GM04503 (cell line): ENCODE measurements at places on chromosomes 6 and 20.

- DNase-seq = no peak
Measured at GRCh38 chr20:17710379-17711266, 10.9 kb downstream of the BANF2 start.

DNA sequence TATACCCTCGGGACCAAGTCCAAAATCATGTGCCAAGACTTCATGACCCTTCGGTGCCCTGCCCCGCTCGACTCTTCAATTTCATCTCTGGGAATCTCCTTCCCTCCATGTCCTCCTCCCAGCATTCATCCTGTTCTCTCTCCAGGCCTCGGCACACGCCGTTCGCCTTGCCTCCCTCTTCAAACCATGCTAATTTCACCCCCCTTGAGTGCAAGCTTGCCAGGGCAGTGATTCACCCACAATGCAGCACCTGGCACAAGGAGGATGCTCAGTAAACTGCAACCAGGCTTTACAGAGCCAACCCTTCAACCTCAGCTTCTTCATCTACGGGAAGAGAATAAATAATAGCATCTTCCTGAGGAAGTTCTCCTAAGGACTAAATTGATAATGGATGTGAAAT, 4.1 kb downstream of the KCNS1 start:
- no peak for DNase-seq

DNA sequence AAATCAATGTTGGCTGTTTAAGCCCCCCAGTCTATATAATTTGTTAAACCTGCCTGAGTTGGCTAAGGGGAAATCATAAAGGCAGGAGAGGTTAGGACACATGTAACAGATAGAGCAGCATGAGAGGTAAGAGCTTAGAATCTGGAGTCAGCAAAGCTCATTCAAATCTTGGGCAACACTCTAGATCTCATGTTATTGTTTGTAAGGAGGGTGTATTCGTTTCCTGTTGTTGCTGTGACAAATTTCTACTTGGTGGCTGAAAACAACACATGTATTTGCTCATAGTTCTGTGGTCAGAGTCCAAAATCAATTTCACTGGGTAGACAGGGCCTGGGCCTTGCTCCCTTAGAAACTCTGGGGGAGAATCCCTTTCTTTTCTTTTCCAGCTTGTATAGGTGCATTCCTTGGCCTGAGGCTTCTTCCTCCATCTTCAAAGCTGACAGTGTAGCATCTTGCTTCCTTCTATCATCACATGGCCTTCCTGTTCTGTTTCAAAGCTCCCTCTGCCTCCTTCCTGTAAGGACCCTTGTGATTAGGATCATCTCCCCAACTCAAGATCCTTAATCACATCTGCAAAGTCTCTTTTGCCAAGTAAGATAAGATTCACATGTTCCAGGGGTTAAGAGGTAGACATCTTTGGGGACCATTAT, 4.4 kb downstream of the LY86 start:
- no peak for DNase-seq

DNA sequence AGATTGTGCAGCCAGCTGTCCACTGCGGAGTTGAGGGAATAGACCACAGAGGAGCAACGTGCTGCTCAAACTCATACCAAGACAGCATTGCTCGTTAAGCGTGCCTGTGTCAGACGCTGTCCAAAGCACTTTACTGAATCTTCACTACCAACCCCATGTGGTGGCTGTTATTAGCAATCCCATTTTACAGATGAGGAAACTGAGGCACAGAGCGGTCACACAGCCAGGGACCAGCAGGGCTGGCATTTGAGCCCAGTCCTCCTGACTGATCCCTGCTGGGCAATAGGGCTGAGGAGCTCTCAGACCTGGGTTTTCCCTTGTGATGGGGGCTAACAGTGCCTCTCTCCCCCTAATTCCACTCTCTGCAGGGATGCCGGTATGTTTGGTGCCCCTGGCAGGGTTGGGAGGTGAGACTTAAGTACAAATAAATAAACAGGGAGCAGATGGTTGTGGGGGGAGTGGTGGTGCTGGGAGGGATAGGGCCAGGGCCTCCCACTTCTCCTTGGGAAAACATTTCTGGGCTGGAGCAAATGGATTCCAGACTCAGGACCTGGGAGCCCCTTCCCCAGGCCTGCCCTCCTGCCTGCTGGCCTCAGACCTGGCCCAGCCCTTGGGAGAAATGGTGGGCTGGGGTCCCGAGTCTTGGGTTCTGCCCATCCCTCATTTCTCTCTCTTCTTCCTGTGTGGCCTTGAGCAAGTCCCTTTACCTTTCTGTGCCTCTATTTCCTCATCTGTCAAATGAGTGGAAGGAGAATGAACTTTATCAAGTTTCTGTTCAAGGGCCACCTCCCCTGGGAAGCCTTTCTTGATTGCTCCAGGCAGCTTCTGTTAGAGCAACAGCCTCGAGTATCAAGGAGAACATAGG, 17.7 kb downstream of the SRXN1 start:
- DNase-seq = no peak

- DNase-seq = no peak
Measured at GRCh38 chr20:37702403-37703034, 8.7 kb downstream of the CTNNBL1 start.

DNA sequence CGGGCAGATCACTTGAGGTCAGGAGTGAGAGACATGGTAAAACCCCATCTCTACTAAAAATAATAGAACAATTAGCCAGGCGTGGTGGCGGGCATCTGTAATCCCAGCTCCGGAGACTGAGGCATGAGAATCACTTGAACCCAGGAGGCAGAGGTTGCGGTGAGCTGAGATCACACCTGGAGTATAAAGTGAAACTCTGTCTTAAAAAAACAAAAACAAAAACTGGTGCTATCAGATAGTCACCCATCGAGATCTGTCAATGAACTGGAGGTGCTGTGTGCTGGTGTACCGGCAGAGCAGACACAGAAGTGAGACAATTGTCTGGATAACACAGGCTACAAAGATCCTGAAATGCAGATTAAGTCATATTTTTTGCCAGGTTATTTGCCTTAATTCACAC, 24.7 kb downstream of the CTCFL start:
- DNase-seq = no peak

DNA sequence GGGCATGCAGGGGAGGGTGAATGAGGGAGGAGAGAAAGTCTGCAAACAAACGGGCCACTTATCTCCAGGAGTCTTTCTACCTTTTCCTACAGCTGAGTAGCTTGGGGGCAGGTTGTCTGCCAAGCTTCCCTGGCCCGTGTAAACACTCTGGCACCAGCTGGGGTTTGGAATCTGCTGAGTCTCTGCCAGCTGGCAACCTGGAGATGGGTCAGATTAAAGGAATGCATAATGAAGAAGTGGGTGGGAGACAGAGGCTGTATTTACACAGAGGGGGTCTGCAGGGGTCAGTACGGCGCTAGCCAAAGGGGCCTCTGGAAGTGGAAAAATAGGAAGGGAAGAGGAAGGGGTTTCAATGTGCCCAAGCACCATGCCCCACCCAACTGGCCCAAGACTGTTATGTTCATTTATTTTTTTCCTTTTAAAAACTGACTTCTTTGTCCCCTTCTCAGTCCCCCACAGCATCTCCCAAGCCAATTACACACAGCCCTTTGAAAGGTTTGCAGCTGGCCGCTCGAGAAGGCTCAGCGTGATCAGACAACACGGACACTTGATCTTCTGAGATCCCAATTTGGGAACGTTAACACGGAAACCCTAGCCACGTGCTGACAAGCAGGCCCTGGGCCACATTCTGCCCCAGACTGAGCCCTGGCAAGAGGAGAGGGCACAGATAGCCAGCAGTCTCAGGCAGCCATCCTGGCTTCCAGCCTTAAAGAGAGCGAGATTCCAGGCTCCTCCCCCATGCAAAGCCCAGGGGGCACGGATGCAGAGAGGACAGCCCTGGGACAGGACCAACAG, 25.2 kb downstream of the TRAM2 start:
- no peak for DNase-seq

DNA sequence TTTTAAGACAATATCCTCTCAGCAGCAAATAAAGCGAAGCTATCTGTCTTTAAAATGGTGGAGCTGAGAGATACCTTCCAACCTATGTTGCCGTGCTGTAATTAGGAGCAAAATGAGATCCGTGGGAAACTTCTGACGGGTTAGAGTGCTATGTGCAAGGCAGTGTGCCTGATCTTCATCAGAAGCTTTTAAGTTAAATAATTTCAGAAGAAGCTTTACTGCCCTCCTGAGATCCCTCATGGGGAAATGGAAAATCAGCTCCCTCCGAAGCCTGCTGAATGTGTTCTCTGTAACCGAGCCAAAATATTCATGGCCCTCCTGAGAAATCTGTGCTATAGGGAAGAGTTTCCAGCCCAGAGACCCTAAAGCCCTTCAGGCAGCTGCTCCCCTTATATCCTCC, 43.7 kb upstream of the TBC1D7 start:
- no peak for DNase-seq

DNA sequence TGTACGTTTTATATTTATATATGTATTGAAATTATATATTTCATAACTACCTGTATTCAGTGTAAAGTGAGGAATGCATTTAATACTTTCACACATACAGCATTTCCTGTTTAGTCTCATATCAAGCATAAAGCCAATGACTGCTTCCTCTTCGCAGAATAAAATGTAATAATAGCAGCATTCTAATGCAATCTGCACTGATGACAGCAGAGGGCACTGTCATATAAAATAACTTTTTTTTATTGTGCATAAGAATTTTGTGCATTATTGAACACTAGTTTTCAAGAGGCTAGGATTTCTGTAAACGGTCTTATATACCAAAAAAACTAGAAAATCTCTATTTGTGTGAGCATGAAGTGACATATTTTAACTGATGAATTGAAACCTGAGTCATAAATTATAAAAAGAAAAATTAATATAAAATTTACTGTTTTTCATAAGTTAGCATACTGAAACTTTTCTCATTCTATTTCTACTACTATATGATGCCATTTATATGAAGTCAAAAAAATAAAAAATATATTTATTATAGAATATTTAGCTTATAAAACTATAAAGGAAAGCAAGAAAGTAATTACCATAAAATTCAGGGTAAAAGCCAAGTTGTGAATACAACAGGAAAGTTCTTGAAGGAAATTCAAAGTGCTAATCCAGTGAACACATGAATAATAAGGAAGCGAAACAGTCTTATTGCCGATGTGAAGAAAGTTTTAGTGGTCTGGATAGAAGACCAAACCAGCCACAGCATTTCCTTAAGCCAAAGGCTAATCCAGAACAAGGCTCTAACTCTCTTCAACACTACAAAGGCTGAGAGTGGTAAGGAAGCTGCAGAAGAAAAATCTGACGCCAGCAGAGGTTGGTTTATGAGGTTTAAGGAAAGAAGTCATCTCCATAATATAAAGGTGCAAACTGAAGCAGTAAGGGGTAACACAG, 36.3 kb downstream of the RNF146 start:
- DNase-seq = peak; percentile 6

DNA sequence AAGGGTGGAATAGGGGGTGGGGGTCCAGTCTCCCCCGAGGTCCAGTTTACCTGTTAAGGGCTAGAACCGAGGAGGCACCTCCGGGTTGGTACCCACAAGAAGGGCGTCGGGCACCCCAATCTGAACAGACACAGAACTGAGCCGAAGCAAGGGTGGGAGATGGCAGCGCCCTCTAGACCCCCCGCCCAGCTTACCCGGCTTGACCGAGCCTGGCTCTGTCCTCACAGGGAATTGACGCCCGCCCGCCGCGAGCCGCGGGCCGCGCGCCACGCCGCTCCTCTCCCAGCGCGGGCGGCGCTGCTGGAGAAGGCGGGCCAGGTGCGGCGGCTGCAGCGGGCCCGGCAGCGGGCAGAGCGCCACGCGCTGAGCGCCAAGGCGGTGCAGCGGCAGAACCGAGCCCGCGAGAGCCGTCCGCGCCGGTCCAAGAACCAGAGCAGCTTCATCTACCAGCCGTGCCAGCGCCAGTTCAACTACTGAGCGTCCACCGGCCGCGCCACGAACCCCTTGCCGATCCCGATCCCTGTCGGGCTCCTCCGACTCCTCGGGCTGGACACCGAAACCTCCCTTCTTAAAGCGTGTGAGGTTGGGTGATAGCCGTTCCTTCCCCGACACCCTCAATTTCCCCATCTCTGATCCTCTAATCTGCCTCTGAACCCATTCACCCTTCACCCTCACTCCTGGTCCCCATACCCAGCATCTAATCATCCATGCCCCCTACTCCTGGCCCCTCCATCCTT, 5.9 kb downstream of the TP53INP2 start:
- DNase-seq = no peak

DNA sequence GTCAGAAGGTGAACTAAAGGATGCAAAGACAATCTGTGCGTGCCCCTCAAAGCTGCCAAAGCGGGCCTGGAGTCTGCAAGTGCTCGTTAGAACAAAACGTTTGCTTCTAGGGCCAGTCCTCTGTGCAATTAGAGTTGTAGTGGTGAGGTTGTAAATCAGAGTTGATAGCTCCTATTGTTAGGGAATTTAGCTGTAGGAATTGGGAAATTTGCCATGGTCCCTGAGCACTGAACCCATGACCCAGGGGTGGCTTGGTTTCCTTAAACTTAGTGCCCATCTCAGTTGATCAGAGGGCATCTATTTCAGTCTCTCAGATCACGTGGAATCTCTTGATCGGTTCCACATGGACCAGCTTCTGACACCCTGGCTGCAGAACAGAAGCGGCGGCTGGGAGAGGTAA, 18.8 kb upstream of the RPS6KA2 start:
- no peak for DNase-seq

GRCh38 chr6:11089695-11090094, 3.9 kb upstream of the SMIM13 start:
- no peak for DNase-seq

DNA sequence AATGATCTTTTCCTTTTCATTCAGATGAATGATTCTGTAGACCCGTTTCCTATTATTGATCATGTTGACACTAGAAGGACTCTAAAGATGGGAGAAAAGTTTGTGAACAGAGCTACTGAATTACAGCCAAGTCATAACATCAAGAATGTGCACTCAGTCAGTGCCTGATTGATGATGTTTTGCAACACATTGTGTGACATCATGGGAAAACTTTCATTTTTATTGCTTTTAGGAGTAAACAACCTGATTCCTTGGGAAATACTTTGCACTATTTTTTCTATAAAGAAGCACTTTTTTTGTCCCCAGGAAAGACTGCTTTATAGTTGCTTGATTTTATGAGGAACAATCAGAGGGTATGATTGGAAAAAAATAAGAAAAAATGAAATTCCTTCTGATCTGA, 383.8 kb upstream of the JAG1 start:
- DNase-seq = peak; percentile 8

DNA sequence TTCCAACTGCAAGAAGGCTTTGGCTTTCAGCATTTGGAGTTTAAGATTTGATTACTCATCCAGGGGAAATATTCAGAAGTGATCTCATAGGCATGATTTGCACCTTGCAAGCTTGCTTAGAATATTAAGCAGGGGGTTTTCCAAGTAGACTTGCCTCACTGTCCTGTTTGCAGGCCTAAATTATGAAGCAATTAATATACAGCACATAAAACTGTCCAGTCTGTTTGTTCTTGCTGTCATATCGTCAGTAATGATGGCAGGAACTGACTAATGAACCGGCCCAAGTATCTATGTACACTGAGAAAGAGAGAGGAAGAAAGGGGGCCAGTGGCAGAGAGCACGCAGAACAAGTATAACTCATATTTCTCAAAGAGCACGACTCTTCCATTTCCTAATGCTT, 212.5 kb upstream of the SUPT3H start:
- peak; percentile 44 for DNase-seq
